ENCODE measurements at places on chromosomes 3 and 15. TPM values are rescaled to one million over a fixed set of nuclear protein-coding genes. Genes with fewer than 3 reads are reported as not detected.

GOLGA6L9 gene
- total RNA-seq = 3.8 TPM

ZNF148 gene
- 36.9 TPM for total RNA-seq

GP5 gene
- 0.72 TPM for total RNA-seq

MST1R gene
- total RNA-seq = 1.1 TPM

FURIN gene
- total RNA-seq = 111 TPM

CHL1 gene
- total RNA-seq = not detected

CLEC3B gene
- not detected for total RNA-seq

HOMER2 gene
- total RNA-seq = 5.4 TPM

SPTBN5 gene
- total RNA-seq = 0.14 TPM

ZPLD1 gene
- total RNA-seq = not detected
